ENCODE measurements at places on chromosomes 1 and 21.

GRCh38 chr1:36781098-36781497 lies 253.2 kb downstream of the GRIK3 start:
- DNase-seq, result no peak

GRCh38 chr1:119225265-119225664 lies 84.8 kb upstream of the WARS2 start:
- DNase-seq, result no peak

- DNase-seq, result no peak
Measured at GRCh38 chr1:25932321-25932720, 26.1 kb upstream of the STMN1 start.

- no peak for DNase-seq
Measured at GRCh38 chr21:25952306-25952705, 217.5 kb downstream of the GABPA start.

GRCh38 chr1:238152119-238152518 lies 261.4 kb upstream of the ZP4 start:
- DNase-seq, result no peak

GRCh38 chr21:44614961-44615391 lies 3.1 kb downstream of the KRTAP10-8 start:
- DNase-seq, result no peak

DNA sequence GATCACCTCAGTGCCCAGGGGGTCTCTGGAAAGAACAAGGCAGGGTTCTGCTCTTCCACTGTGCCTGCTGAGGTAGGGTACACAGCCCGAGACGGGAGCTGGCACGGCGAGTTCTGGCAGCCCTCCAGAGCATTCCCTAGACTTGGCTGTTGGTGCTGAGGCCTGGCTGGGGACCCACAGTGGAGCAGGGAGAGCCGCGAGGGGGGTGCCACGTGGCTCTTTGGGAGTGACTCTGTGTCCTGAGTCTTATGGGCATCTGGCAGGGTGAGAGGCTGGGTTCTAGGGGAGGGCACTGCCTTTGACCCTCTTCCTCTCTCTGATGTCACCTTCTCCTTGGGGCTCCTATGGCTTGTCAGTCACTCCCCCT lies 336.4 kb downstream of the CAMTA1 start:
- no peak for DNase-seq

DNA sequence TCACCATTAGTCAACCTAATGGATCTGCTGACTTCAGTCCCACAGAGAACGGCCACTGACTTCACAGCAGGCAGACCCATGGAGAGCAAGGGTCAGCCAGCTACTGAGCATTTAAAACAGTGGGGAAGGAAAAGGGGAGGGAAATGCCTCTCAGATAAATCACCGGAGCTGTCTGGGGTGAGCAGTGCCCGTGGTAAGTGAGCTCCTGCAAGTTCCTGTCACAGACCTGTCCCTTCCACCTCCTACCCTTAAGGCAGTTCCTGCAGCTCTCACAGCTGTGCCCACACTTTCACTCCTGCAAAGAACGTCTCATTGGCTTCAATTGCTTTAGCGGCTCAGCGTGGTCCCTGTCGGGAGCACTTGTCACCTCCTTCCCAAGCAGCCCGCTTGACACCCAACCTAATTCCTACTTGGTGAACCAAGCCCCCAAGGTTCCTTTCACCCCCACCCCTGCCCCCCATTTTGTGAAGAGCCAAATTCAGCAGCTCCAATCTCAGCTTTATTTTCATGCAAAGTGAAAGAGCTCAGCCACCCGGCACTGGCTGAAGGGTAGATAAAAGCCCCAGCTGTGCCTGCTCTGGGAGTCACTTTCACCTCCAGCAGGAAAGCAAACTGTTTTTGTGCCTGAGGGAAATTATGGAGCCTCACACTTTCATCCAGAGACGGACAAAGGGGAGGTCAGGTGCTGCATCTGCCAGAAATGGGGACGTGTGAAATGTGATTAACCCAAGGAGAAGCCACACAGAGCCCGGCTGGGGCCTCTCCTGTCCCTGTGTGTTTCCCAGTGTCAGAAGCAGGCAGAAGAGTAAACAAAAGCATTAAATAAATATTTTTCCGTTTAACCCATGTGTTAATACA lies 306.2 kb downstream of the TTLL7 start:
- no peak for DNase-seq

GRCh38 chr21:29064850-29065481 lies 8.5 kb downstream of the CCT8 start:
- no peak for DNase-seq

DNA sequence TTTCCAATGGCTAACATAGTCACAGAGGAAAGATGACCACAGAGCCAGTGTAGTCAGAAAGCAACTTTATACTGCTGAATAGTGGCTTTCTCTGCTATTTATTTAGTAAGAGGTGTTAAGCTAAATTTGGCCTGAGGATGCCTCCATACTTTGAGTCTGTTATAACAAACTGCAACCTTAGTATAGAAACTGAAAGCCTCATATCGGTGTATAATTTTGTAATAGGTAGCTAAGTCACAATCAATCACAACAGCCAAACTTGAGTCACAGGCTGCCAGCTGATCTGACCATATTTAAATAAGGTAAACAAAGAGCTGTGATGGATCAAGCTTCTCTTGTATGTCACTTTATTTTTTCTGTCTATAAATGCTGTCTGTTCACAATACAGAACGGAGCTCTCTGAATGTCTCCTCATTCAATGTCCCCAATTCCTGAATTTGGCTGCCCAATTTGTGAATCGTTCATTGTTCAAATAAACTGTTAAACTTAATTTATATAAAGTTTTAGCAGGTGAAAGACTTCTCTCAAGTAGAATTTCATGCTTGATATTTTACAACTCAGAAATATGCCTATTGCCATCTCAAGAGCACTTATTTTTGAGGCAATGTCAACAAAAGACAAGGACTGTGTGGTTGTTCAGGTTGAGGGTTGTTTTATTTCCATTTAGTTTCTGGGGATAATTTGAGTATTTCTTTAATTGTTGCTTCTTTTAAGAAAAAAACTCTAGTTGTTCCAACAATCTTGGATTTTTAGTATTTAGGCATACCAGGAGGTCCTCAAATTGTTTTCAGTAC lies 339.7 kb upstream of the B3GALT2 start:
- no peak for DNase-seq

DNA sequence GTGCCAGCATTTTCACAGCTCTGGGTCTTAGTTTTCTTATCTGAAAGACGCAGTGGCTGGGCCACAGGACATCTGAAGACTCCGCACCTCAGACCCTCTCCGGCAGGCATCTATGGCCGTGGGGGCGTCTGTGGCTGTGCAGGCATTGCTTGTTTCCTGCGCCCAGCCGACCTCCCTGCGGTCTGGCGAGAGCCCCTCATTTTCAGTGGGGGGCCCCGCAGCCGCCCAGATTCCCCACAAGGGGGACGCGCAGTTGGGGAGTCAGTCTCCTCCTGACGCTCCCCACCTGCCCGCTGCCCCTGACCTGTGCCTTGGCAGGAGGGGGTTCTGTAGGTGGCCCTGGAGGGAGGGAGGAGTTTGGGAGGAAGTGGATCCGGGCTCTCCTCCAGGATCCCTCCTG lies 3.5 kb upstream of the TFF1 start:
- DNase-seq, result no peak

DNA sequence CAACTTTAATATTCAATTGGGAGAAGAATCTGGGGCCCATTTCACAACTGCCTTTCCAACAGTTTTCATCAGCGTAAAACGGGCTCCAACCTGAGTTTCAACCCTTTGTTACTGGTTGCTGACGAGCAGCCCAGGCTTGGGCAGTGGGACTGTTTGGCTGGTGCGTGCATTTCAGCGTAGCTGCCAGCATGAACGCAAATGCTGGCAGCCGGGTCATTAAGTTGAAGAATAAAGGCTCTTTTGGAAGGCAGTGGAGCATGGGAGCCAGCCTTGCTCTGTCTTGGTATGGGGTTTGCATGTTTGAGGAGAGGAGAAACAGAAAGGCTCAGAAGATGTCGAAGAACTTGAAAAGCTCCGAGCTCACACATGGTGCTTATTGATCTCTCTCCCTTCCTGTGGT lies 40.7 kb downstream of the WDR3 start:
- DNase-seq, result no peak

DNA sequence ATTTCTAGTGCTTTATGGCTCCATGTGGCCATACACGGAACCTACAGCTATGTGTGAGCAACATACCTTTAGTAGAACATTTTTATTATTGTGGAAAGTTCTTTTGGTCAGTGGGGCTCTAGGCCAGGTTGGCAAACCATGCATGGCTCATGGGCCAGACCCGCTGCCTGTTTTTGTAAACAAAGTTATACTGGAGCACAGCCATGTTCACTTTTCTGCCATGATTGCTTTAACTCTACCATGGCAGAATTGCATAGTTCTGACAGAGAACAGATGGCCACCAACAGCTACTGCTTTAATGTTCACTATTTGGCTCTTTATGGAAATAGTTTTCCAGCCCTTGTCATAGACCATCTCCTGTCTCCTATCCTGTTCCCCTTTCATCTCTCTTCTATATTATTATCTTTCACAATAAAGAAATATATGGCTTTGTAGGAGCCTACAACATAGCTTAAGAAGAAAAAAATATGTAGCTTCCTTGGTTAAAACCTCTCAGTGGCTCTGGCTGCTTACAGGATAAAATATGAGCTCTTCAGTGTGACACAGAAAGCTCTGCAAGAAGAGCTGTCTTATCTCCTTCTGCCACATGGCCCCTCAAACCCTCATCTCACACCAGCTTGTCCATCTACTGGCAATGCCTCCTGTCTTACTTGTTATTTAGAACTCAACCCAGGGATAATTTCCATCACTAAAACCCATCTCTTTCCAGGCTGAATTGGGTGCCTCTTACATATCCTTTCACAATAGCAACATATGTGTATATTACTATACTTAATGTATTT lies 54.6 kb upstream of the RWDD3 start:
- DNase-seq, result no peak

- no peak for DNase-seq
Measured at GRCh38 chr1:156504438-156504813, 3.9 kb upstream of the MEF2D start.

- DNase-seq, result no peak
Measured at GRCh38 chr1:163162381-163162914, 40.3 kb downstream of the RGS5 start.

DNA sequence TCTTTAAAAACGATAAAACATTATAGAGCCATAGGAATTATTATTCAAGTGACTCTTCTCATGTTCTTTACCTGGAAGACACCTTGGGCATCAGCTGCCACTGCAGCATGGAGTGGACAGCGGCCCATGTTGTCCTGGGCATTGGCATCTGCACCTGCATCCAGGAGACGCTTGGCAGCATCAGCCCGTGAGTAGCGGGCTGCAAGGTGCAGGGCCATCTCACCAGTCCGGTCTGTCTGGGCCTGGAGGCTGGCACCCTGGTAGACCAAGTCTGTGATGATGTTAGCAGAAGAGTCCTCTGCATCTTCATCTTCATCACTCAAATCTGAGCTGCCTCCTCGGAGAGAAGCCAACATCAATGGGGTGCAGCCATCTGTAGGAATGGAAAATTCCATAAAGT lies 22.9 kb upstream of the ADAM30 start:
- DNase-seq, result no peak

DNA sequence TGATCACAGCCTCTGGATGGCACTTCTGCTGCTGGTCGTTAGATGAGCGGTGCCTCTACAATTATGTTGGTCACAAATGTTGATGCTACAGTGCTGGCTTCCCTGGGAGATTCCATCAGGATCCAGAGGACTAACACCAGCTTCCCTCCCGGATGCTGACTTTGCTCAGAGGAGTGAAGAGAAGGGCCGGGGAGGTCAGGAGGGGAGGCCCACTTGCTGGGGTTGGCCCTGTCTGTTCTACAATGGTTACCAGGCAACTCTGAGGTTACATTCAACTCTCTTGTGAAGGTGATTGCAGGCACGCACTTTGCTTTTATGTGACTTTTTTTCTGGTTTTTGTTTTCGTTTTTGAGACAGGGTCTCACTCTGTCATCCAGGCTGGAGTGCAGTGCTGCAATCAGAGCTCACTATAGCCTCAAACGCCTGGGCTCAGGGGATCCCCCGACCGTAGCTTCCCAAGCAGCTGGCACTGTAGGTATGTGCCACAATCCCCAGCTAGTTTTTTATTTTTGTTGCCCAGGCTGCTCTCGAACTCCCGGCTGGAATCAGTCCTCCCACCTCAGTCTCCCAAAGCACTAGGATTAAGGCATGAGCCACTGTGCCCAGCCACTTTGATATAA lies 112.5 kb downstream of the ADSS2 start:
- DNase-seq, result no peak

GRCh38 chr1:206557636-206558473 lies 50.5 kb downstream of the RASSF5 start:
- peak; percentile 35 for DNase-seq

- DNase-seq, result no peak
Measured at GRCh38 chr1:177480741-177481305, 310.1 kb downstream of the BRINP2 start.

- DNase-seq, result no peak
Measured at GRCh38 chr1:199545780-199546179, 481.7 kb upstream of the NR5A2 start.

GRCh38 chr1:156451505-156452160 lies 48.9 kb downstream of the MEF2D start:
- no peak for DNase-seq

DNA sequence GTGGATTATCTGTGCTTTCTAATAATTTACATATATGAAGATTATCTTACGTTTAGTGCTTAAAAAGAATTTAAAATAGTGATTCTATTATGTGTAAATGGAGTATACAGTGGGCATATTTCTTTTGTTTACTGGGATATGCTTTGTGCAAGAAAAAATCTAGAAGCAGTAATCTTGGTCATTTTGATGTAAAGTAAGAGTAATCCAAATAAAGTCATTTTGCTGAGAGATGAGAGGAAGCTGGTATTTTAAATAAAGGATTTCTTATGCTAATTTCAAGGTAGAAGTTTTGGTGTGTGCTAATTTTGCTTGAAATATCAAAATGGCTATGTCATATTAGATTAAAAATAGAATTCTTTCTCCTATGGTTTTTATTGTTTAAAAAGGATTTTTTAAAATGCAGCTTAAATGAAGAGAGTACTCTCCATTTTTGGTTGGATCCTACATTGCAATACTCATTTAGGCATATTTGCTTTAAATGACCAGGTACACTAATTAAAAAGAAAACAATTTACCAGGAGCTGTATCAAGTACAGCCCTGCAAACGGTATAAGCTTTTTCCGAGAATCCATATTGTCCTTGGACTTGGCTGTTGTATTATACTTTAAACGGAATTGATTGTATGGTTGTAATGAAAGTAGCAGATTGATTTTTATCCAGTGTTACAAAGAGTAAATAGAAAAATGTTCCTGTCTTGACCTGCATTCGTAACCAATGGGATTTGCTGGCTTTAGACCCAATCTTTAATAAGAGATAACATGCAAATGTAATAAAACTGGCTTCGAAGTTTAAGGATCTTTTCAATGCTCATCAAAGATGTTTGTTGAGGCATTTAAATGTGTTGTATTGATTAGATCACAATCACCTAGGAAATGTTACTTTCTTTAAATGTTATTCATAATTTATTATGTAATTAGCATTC lies 574.7 kb downstream of the USP25 start:
- no peak for DNase-seq

DNA sequence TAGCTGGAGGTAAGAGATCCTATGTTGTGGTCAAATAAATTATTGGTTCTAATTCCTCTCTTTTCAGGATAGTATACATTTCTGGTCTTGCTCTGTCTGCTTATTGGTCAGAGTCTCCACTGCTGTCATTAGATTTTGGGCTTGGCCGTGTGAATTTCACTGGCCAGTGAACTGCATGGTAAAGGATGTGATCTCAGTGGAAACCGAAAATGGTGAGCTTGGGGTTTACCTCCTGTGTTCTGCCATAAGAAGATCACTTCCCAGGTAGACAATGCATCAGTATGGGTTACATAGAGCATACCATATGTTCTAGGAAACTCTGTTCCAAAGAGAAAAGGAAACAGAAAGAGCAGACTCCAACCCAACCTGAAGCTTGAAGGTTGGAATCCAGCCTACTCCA lies 1123.3 kb upstream of the B3GALT2 start:
- no peak for DNase-seq
